CD4-positive, alpha-beta T cell treated with Interleukin-15 for 4 hours (primary cell): ENCODE measurements at places on chromosomes 3 and 15.

DNA sequence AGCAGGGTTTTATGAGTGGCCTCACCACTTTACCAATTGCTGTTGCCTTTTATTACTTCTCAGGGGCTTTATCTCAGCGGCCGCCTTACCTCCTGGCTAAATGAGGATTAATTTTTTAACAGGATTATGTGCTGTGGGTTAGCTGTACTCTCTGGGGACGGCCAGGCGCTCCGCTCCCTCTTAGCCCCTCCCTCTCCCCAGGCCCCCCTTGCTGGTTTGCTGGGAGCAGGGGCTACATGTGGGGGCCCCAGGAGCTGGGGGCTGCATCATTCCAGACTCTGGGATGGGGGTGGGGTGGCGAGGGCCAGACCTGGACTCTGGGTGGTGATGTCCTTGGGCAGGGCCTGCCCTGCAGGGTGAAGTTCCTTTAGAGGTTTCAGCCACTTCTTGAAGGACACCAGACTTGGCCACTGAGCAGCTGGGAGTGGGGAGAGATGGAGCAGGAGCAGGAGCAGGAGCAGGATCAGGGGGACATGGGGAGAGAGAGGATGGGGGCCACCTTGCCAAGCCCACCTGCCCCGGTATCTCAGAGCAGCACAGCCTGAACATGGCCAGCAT is 196.1 kb downstream of the GOLGA6L6 start:
- DNase-seq: no peak

- no peak for DNase-seq
These were observed 3.0 kb downstream of the KBTBD13 start for GRCh38 chr15:65079580-65079979.

DNA sequence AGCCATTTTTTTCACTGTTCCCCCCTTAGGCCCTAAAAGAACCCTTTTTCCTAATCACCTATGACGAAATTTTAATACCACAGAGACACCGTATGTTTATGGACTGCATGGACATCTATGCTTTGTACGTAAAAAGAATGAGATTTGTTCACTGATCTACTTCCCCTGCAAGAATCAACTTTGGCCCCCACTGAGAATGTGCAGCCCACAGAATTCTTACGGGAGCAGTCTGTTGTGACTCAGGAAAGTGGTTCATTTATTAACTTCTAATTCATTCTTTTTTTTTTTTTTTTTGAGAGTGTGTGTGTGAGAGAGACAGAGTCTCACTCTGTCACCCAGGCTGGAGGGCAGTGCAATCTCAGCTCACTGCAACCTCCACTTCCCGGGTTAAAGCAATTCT is 17.6 kb downstream of the EIF4E3 start:
- DNase-seq: no peak

- no peak for DNase-seq
These were observed 408.8 kb upstream of the C2CD4B start for GRCh38 chr15:62573876-62574275.

DNA sequence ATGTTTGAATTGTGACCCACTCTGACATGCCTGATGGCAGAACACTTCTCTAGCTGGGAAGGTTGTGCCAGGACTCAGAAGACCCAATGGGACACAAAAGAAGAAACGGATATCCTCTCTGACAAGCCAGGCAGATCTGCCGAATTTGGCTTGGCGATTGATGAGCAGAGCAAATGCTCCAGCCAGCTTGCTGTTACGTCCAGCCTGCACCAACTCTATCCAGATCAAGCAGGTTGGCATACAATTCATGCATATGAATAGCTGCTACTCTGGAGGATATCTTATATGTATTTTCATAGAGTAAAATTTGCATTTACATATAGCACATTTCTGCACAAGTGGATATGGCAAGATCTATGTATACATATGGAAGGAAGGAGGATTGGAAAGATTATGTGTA is 102.8 kb downstream of the PEX5L start:
- no peak for DNase-seq

DNA sequence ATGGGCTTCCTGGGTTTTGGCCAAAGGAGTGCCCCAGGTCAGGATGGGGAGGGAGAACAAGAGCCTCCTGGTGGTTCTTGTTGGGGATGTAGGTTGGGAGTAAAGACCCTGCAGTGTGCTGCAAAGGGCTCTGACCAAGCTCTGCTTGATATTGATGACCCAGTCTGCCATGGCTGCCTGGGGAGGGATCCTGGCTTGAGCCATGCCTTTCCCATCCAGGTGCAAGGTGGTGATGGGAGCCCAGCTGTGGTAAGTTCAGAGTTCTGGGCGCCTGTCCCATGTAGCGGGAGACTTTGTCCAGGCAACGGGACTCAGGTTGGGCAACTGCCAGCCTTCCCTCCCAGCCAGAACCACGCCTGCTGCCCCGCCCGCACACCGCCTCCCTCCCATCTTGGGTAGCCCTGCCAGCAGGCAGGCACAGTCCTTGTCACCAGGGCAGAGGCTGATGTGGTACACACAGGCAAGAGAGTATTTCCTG is 2.6 kb downstream of the GNAI2 start:
- peak; percentile 31 for DNase-seq

- no peak for DNase-seq
These were observed 14.2 kb upstream of the SPATA12 start for GRCh38 chr3:57046101-57046765.

DNA sequence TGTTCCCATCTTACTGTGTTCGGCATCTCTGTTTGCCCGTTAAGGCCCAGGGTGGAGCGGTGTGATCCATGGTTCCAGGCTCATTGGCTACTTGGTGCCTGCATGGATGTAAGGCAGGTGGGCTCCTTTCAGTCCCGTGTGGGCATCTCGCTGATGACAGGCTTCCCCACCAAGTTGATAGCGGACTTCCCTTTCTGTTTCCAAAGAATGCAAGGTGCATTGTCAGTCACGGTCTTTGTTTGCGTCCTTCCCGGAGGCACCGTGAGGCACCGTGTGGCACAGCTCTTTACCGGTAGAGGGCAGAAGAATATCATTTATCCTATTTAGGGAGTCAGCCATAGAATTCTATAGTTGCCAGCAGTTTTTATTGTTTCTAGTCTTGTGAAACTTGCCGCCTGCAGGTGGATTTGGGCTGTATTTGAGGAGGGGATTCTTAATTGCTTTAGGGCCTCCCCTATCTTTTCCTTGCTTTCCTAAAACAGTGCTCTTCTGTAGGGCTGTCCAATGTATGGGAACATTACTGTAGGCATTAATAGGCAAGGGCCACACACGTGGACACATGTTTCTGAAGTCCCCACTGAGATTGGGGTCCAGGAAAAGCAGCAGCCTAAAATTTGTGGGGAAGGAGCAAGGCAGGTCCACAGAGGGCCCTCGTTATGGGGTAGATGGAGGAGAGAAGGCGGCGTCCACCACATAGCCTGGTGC is 244.1 kb downstream of the SLCO3A1 start:
- DNase-seq: peak; percentile 64

- no peak for DNase-seq
These were observed 106.5 kb downstream of the WNT5A start for GRCh38 chr3:55380561-55380960.

GRCh38 chr15:90165157-90165556 is 36.0 kb upstream of the SEMA4B start:
- no peak for DNase-seq

DNA sequence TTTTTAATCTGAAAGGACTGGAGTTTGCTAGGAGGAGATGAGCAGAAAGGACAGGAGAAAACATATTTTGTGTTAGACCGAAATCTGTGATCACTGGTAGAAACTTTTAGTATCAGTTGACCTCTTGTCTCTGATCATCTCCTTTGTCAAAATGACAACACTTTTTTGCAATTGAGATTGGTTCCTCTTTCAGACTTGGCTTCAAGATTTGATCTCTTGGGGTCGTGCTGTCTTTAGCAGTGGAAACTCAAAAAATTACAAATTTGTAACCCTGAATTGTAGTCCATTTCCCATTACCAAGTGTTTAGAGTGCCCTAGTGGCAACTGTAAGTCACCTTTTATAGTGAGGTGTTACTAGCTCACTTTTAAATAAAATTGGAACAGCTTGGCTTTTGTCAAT is 107.4 kb downstream of the KLHL25 start:
- no peak for DNase-seq

- DNase-seq: no peak
These were observed 936.1 kb downstream of the TUSC7 start for GRCh38 chr3:117645561-117646242.

DNA sequence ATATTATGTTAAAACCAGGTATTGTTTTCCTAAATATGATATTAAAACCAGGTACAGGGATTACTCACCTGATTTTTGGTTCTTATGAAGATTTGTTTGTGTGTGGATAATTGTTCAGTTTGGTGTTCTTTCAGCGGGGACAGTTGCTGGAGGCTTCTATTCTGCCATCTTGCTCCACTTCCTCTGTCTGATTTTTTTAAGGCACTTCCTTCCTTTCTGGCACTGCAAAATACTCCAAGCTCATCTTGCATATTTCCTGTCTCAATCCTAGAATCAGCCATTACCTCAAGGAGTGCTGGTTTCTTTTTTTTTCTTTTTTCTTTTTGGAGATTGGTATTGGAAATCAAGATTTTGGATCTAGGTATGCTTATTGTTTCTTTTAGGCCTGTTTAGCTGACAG is 229.9 kb downstream of the SV2B start:
- DNase-seq: no peak

DNA sequence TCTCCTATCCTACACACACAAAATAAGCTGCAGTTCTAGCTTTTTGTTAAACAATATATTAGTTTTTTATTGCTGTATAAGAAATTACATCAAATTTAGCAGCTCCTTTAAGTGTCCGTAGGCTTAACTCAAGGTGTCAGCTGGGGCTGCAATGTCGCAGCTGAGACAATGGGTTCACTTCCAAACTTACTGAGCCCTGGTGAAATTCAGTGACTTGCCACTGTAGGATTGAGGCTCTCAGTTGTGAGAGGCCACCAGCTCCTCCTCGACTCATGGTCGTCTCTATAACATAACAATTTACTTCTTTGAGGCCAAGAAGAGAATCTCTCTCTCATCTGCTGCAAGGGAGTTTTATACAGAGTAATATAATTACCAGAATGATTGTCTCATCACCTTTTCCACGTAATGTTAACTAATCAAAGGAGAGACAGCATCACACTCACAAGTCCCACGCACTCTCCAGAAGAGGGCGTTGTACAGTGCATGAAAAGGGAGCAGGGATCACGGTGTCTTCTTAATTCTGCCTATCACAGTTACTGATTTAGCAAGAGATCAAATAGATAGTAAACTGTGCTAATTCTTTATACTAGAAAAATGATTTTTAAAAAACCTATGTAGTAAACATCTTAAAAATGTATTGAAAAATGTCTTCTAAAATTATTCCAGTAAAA is 735.6 kb upstream of the GBE1 start:
- no peak for DNase-seq

- DNase-seq: no peak
These were observed 19.4 kb upstream of the EDEM1 start for GRCh38 chr3:5168110-5168509.

DNA sequence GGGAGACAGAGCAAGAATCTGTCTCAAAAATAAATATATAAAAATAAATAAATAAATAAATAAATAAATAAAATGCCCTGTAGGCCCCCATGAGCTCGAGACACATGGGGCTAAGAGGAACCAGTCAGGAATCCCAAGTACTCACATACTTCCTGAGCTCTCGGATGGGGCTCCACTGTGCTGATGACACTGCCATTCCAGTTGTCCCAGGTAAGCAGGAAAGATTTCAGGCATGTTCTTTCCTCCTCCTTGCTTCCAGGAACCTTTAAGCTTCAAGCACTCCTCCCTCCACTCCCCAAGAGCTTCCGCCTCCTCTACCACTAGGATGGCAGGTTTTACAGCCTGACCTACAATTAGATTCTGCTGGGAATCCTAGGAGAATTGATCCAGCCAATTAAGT is 113.4 kb downstream of the SLC49A4 start:
- no peak for DNase-seq

DNA sequence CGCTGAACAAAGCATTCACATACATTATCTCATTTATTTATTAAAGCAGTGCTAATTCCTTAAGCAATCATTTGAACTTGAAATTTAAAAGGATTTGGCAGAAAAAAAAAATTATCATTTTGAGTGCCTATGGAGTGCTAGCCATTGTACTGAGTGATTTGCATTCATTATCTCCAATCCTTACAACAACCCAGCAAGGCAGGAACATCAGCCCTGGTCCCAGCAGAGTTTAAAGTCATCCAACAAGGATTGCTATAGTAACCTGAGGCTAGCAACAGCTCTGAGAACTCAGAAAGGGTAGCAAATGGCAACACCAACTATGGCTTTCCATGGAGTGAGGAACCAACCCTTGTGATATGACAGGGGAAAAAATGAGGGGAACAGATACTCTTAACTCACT is 237.6 kb upstream of the SETMAR start:
- no peak for DNase-seq

GRCh38 chr3:154095832-154096421 is 25.3 kb upstream of the ARHGEF26 start:
- no peak for DNase-seq

GRCh38 chr3:57598765-57599360 is 1.7 kb upstream of the ARF4 start:
- DNase-seq: no peak

DNA sequence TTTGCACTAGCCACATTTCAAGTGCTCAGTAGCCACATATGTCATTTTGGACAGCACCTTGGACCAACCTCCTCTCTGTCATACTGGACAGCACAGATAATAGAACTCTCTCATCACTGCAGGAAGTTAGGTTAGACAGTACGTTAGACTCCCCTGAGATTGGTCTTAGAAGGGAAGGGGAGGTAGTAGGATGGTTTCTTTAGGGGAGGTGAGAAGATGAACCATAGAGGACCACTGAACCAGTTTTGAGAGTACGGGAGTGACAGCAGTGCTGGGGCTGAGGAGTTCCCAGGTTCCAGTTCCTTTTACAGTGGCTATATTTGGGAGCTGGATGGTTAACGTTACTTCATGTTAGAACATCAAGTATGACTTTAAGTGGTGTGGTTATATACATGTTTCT is 7.8 kb downstream of the LRCH3 start:
- DNase-seq: no peak

DNA sequence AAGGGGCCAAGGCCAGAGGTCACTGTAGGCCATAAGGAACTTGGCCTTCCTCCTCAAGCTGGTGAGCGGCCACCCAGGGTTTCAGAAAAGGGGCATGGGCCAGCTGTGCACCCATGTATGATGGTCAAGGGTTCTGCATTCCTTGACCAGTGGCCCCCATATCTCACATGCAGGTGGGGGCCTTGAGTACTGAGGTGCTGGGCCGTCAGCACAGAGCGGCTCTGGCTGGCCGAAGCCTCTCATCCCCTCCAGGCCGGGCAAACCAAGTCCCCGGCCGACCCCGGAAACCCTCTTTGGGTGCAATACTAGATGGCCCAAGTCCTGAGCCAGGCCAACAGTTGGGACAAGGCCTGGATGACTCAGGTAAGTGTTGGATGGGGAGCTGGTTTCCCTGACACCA is 9.5 kb downstream of the ALG3 start:
- DNase-seq: no peak
